Ovary (tissue), 10 donors: ENCODE measurements at places on chromosomes 16 and 17.

DNA sequence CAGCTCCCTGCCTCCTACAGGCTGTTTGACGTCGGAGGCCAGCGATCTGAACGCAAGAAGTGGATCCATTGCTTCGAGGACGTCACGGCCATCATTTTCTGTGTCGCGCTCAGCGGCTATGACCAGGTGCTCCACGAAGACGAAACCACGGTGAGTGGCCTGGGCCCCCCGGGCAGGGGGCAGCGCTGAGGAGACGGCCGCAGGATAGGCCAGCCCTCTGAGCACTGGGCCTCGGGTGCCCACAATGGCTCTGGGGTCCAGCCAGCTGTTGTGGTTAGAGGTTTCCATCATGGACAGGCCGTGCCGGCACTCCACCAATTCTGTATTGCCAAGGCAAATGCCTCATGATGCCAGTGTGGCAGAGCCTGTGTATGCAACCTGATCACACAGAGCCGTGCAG, 88.6 kb downstream of the AMFR start:
- DNase-seq: no peak

- DNase-seq: peak; percentile 60
These were observed 2.6 kb downstream of the SHBG start for GRCh38 chr17:7632492-7632894.

- no peak for DNase-seq
These were observed 16.6 kb downstream of the COPS3 start for GRCh38 chr17:17264430-17264829.

GRCh38 chr17:44782326-44782850, 23.6 kb downstream of the ADAM11 start:
- no peak for DNase-seq

DNA sequence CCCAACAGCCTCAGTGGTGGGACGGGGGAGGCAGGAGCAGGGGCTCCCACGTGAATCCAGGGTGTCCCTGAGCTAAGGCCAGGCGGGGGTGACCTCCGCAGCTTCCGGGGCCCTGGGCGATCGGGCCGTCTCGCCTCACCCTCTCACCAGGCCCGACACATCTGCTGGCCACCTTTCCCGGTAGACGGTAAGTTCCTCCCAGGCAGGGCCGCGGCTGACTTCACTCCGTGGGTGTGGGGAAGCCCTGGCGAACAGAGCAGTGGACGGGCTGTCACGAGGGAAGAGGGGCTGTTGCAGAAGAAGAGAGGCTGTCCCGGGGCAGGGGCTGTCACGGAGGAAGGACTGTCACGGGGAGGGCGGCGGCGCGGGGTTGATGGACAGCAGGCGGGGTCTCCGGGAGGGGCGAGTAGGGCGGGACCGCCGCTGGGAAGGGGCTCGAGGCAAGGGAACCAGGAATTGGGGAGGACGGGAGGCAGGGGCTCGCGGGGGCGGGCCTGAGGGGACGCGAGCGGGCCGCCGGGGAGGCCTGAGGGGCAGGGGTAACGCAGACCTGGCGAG, 498 bp downstream of the PKMYT1 start:
- DNase-seq: no peak

DNA sequence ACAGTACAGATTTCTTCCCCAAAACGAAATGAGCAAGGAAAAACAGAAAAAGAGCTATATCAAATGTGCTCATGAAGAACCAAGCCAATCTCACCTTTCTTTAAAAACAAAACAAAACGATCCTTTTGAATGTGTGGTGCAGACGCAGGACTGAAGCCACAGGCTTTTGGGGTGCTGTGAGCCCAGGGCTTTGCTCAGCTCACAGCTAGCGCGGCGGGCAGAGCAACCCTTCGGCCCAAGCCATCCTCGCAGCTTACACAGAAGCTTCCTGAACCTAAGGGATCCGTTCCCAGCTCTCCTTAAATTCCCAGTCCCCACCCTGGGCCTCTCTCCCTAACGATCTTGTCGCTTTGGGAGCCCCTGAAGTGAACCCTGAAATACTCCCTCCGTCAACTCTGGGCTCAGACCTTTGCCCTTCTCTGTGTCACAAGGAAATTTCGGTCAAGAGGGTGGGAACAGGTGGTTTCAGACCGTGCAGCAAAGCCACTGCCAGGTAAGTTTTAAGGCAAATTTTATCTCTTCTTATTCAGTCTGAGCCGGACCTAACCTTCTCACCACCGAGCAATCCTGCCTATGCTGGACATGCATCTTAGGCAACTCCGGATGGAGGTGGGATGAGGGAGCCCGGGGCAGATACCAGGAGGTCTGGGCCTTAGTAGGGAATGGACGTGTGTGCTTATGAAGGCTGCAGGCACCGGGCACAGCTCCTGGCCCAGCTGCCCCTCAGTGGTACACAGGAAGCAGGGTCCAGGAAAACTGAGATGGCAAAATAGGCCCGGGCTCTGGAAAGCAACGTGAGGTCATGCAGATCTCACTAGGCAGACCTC, 52.0 kb downstream of the COTL1 start:
- DNase-seq: no peak
